ENCODE measurements at places on chromosomes 16 and 17.

DNA sequence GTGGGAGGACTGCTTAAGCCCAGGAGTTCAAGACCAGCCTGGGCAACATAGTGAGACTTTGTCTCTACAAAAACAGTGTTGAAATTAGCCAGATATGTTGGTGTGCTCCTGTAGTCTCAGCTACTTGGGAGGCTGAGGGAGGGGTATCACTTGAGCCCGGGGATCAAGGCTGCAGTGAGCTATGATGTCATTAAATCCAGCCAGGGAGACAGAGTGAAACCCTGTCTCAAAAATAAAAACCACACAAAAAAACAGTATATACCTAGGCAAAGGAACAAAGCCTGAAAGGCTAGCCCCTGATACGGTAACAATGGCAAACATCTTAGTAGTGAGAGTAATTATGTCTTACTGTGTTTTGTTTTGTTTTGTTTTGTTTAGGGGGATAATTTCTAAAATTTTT is 38.0 kb downstream of the TOM1L2 start:
- no peak for DNase-seq

DNA sequence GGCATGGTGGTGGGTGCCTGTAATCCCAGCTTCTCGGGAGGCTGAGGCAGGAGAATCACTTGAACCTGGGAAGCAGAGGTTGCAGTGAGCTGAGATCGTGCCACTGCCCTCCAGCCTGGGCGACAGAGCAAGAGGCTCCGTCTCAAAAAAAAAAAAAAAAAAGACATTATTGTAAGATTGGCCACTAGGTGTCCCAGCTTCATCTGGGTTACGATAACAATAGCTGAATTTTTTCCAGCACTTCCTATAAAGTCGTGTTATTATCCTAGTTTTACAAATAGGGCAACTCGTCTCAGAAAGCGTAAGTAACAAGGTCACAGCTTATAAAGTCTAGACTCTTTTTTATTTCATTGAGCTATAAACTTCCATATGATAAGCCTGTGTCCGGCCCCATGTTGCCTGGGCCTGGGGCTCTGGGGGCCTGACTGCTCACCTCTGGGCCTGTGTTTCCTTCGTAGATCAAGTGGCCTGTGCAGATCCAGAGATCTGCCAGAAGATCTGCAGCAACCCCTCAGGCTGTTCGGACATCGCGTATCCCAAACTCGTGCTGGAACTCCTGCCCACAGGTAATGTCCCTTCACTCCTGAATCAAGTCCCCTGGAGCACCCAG is 60.5 kb downstream of the SLC5A11 start:
- no peak for DNase-seq

DNA sequence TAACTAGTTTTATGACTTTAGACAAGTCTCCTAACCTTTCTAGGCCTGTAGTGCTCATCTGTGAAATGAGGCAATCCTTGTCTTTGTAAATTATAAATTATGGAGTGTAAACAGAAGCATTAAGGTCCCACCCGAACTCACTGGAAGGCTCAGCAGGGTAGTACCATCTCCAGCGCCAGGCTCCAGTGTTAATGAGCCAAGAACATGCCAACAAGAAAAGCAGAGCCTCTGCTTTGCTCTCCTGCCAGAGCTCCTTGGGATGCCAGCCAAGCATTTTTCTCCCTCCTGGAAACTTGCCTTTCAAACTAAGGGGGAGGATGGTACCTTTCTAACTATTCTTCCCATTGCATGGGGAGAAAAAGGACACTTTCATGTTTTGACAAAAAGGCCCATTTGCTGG is 14.9 kb downstream of the LIMD2 start:
- no peak for DNase-seq

DNA sequence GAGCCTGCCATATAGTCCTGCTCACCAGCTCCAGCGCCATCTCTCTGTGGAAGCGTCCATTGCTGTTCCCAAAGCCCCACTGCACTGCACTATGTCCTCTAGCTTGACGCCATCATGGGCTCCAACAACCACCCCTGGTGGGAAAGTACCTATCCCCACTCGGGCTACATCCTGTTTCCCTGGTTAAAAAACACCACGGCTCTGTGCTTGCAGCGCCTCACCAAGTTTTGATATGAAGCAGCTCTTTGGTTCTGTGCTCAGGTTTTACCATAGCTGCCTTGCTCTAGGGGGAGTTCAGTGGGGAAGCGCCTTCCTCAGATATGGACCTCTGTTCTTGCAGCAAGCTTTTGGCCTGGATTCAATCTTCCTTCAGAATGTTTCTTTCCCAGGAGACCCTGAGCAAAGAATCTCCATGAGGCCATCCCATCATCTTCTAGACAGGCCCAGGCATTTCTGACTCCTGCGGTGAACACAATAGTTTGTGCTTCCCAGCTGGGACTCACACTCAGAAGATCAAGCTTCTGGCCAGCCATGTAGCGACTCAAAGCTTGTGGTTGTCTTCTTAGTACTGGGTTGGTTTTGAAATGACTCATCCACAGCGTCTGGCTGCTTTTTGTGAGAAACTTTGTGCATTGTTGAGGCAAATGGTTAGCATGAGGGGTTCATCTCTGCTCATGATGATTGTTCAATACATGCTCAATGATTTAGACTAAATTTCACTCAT is 39.5 kb downstream of the DYNLRB2 start:
- DNase-seq, result no peak

GRCh38 chr16:56936491-56936890 is 4.5 kb downstream of the HERPUD1 start:
- no peak for DNase-seq

DNA sequence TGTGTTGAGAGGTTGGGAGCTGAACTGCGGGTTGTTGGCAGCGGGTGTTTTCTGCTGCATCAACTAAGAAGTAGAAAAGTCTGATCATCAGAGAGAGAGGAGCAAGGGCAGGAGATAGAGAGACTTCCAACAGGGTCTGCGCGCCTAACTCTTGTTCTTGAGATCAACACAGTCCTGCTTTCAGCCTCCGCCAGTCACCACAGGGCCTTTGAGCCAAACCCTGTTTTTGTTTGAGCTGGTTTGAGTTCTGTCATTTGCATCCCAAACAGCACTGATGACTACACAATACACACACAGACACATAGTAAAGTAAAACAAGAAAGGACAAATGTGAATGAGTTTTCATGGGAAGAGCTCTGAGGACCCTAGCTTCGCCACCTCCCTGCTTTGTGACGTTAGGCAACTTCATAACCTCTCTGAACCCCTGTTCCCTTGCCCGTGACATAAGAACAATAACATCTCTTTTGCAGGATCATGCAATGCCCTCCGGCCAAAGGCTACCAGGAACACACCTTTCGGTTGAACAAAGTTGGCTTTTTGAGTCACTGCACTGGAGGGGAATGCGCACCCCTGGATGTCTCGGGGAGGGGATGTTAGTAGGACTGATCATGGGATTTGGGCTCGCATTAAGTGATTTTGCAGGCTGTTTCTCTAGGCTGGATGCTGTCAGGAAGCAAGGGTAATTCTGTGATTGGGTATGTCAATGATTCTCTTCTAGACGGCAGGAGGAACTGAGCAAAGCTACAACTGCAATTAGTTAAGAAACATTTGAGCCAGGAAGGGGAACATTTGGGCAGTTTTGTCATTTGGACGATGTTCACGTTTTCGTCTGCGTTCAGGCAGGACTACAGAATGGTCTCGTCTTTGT is 92.3 kb downstream of the C16orf78 start:
- no peak for DNase-seq

- no peak for DNase-seq
Measured at GRCh38 chr17:2183346-2183745, 120.2 kb downstream of the SMG6 start.

DNA sequence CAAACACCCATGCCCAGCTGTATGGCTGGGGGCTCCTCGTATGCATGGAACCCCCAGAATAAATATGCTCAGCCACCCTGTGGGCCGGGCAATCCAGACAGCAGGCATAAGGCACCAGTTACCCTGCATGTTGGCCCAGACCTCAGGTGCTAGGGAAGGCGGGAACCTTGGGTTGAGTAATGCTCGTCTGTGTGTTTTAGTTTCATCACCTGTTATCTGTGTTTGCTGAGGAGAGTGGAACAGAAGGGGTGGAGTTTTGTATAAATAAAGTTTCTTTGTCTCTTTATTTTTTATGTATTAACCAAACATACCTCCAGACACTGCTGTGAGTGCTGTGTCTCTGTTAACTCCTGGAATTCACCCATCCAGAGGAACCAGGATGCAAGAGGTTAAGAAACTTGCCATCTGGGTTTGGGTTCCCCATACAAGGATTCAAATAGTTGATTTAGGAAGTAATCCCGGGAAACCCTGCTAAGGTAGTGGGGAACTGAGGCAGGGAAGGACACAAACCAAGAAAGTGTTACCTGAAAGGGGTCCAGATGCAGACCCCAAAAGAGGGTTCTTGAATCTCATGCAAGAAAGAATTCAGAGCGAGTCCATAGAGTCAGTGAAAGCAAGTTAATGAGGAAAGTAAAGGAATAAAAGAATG is 37.4 kb upstream of the IL21R start:
- DNase-seq, result no peak

GRCh38 chr17:49850772-49851386 is 3.0 kb upstream of the TAC4 start:
- no peak for DNase-seq

DNA sequence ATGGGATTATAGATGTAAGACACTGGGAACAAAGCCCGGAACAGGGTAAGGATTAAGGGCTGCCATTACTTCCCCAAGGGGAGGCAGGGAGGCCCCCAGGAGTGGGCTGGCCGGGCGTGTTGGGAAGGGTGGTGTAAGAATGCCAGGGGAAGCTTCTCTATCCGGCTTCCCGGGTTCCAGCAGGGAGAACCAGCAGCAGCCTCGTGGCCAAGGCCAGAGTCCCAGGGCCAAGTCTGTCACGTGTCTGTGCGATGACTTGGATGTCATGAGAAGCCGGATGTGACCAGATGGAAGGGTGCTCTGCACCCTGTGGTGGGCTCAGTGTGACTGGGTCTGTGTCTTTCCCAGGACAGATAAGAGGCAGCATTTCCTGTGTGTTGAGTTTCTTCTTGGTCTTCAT is 52.1 kb downstream of the SCNN1B start:
- no peak for DNase-seq

DNA sequence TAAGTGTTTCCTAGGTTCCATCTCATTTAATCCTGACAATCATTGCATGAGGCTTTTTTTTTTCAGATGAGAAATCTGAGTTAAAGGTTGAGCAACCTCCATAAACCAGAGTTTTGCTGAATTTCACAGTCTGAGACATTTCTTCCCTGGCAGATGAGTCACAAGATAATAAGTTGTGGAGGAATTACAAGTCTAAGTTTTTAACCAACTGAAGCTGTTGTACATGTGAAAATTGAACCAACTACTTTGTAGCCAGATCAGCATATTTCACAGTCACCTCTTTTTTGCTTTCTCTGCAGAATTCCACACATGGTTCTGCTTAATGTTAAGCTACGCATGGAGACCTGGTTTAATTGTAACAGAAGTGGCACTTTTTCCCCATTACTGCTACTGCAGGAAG is 765.6 kb downstream of the CDH11 start:
- DNase-seq, result no peak

DNA sequence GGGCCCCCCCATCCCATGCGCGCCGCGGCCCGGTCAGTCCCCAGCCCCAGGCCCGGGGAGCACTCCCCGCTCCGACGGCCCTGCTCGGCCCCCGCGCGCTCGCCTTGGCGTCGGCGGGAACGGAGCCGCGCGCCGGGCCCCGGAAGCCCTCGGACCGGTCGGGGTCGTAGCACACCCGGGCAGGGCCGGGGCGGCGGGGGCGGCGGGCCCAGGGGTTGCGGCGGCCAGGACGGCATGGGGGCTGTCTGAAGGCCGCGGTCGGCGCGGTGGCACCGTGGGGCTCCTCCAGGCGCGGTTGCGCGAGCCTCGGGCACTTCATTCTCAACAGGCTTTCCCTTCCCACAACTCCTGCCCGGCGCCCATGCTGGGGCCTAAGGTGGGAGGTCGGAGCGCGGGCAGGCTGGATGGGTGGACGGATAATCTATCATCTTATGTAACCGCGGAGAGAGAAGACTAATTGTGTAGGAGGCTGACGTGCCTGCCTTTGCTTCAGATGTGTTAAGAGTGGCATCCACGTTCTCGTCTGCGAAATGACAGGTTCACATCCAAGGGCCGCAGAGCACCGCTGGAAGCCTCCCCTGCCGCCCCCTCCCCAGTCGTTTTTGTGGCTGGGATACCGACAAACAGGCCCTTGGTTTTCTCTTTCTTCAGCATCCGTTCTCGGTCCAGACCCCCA is 708 bp downstream of the BAIAP2 start:
- DNase-seq, result no peak

DNA sequence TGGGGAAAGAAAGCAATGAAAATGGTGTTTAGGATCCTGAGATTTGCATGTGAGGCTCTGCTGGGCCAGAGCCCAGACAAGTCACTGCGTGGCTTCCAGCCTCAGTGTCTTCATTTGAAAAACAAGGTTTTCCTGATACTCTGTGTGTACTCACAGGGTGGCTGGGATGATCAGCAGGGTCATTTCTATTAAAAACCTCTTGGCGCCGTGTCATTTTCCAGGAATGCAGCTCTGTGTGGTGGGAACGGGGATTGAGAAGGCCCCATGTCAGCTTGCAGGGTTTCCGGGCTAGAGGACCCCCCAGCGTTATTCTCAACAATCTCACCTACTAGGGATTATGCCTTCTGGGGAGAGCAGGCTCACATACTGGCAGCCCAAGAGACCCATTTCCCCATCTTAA is 73.5 kb downstream of the FOXL1 start:
- no peak for DNase-seq

- no peak for DNase-seq
Measured at GRCh38 chr16:4882000-4882632, 34.8 kb downstream of the UBN1 start.

GRCh38 chr17:4511199-4511932 is 12.7 kb downstream of the SPNS2 start:
- no peak for DNase-seq

All from activated gamma-delta T cell (primary cell).